ENCODE measurements at places on chromosomes 6 and 20. TPM values are rescaled to one million over a fixed set of nuclear protein-coding genes. Genes with fewer than 3 reads are reported as not detected.
A peak's percentile ranks its signal among the peaks of the same experiment; 100 is the strongest.

DNA sequence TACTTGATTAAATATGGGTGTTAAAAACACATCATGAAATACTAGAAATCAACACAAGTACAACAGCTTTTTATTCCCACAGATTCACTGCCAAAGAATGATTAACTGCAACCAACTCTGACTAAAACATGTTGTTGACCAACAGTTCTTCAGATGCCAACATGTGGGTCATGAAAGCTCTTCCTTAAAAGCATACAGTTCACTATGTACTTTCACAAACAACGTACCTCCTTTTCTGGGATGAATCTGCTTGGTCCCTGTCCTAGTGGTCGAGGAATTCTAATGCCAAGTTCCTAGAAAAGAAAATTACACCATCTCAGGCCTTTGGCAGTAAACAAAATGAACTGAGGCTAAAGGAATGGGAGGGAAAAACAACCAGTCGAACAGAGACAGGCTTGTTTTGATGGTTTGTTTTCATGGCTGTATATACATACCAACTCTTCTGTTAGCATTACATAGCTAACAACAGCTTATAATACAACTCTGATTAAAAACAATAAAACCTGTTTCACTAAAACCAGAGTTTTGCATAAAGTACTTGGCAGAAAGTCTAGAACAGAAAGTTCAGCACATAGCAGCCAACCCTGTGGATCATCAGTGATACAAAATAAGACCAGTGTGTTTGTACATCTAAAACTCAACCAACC, 92.5 kb downstream of the SESN1 start:
- DNase-seq = no peak

DNA sequence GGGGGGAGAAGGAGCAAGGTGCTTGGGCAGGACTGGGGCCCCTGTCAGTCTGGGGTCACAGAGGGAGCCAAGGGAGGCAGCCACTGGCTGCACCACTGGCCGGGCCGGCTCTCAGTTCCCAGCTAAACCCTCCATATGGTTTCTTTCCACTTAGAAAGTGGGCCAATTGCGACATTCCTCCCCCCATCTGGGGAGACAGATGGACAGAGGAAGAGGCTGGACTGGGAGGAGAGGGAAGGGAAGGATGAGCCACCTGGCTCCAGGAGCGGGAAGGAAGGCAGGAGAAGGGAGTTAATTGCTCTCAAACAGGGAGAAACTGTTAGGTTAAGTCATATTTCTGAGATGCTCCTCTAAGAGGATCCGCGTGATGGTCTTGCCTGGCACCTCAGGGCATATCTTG, 82.2 kb downstream of the GRM4 start:
- DNase-seq = no peak

PRDM13 gene
- total RNA-seq = 0.10 TPM

ZBP1 gene
- total RNA-seq = 0.68 TPM

DNA sequence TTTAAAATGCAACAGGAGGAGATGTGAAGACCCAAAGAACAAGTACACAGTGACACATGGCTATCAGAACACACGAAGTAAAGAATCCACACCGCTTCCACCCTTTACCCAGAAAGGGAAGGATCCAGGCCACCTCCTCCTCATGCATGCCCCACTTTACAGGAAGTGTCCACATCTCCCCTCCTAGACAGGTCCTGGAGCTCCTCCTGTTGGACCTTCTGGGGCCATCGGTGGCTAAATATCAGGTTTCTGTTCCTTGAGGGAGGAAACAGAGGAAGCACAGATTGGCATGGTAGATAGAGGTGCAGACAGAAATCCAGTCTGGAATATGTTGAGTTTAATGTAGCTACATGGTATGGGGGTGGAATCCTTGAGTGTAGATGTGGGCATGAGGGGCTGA, 10.9 kb downstream of the NINL start:
- no peak for DNase-seq

DNA sequence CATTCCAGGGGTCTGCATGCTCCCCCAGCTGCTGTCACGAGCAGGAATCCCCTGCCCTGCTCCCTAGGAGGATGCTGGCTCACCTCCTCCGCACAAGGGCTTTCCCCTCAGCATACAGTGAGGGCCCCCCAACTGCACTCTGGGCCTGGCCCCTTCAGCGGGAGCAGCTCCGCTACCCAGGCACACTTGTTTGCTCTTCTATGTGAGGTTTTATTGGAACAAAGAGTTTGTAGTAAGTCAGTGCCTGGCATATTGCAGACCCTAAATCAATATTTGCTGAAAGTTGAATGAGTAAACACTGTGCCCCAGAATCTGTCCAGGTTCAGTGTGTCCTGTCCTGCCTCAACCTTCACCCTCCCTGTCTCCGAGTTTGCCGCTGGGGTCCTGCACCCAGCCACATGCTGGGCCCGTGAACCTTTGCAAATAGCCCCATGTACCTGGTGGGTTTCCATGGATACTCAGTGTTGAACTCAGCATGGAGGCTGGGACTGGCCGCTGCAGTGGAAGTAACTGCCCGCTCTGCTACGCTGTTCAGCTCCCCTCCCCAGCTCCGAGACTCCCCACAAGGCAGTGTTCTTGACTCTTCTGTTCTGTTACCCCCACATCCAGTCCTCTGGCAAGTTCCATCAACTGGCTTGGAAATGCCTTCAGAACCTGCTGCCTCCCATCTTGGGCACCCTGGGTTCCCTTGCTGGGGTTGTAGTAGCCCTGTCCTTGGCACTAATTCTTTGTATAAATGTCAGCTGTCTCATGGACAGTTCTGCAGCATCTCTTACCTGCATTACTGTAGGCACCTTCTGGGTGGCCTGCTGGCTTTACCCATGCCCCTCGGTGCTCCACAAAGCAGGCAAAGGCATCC, 15.7 kb downstream of the SLC22A1 start:
- DNase-seq = no peak

DNA sequence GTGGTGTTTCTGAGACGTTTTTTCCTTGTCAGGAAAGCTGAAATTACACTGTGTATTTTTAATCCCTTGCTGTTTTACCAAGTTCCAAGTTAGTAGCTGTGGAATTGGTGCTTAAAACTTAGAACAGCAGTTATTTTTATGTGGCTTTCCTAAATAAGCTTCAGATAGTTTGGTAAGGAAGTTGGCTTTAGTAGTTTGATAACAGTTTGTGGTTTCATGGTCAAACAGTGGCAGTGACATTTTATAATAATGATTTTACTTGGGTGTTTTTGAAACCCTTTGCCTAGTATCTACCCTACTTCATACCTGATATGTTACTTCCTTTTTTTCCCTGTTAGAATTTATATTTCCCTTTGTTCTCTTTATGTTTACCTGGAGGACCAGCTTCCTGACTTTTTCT, 164.9 kb downstream of the JARID2 start:
- DNase-seq = no peak

DNA sequence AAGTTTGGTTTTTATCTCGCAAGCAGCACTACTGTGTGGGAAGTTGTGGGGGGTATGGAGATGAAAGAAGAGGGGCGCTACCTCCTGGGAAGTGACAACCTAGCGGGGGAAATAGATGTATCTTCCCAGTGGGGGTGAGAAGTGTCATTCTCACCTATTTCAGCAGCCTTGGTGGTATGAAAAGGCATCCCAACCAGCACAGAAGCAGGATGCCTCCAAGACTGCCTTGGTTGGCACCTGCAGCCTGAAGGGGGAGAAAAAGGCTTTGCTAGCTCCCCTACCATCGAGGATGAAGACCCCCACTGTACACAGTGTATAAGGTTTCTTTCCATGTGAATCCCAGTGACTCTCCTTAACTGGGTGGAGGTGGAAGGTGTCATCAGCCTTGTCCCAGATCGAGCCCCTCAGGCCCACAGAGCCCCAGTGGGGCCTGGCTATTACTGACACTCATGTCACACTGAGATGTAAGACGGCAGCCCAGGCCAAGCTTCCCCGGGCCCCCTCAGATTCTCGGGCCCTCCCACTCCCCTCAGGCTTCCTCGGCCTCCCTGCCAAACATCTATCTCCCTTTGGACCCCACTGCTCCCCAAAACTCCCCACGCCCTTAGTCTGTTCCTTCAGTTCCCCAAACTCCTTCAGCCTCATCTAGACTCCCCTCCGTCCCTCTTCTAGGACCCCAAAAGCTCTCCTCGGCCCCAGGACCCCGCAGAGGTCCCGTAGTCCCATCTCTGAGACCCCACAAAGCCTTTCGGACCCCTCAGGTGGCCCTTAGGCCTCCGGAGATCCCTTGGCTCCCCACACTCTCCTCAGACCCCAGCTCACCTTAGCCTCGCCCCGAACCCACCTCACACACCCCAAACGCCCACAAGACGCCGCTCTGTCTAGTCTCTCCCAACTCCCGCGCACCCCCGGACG, 688 bp downstream of the COMMD7 start:
- DNase-seq = peak; percentile 15

PLN gene
- total RNA-seq = not detected

TFAP2D gene
- not detected for total RNA-seq

DNA sequence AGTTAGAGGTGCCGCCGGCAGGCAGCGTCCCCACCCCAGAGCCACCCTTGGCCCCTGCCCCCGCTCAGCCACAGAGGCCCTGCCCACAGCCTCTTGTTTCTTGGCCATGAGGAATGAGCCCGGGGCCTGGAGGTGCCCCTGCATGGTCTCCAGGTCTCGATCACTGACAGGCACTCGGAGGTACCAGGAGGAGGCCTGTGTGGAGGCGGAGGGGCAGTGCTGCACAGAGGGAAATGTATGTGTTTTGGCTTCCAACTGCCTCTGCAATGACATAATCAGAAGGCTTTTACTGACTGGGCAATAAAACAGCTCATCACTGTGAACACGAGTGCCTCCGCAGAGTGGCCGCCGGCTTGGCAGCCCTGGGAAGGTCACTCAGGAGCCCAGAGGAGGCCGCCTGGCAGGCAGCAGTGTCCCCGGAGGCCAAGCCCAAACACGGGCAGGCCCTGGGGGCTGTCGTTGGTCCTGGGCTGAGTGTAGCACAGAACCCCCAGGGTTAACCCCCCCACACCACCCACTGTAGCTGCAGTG, 61.1 kb upstream of the GATA5 start:
- DNase-seq = no peak

TPBG gene
- not detected for total RNA-seq

DNA sequence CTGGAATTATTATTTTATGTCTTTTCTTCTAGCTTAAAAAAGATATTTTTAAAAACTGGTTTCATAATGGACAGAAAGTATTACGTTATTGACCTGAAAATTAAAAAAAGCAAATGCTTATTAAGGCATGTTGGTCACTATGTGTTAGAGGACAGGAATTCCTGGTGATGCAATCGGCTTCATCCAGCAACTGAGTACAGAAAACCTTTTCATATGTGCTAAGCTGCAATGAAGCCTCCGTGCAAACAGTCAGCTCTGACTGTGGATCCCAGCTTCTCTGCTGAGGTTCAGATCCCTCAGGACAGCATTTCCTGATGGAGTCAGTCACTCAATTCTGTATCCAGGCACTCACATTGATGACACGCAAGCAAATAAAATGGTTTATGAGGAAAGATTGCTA, 22.7 kb upstream of the BMP2 start:
- DNase-seq = no peak

DNA sequence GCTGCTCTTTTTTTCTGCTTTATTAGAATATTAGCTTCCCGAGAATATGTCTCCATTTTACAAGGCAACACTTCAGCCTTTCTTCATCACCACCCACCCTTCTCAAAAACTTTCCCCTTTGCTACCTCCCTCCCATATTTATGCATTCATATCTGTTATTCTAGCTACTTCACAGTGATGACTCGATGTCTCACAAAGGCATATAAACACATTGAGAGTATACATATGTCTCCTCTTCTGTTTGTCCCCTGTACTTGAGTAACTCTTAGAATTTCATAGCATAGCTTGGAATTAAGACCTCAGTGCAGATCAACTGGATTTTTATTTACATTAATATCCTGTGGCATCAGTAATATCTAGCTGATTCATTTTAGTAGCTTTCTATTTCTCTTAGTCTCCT, 6.5 kb downstream of the RNF144B start:
- no peak for DNase-seq

DNA sequence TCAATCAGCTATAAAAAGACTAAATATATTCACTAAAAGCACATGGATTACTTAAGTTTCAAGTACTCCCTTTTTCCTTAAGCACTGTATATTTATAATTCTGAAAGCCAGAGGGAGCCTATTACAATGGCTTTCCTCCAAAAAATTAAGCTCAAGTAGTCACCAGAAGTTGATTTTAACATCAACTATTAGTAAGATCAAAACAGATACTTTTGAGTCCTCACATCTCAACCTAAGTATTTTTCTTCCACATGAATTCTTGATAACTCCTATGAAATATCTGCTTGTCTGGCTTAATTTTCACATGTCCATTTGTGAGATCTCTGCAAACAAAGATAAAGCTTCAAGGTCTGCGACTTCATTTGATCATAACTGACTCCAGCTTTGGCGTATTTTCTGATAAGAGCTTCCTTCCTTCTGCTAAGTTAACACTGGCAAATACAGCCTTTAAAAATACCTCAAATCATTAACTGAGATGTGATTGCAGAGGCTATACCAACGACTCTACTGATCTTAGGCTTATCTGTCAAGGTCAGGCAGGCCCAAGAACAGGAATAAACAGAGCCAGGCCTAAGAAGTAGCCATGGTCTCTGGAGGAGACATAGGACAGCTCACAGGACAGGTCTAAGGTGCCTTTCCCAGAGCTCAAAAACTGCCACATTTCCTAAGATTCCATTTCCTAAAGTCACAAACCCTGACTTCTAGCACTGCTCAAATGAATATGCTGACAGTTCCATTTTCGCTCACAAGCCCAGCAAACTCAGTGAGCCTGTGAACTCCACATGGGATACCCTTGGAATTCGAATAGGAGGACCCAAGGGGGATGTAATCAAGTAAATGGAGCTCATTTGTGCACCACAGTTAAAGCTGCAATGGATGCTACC, 10.0 kb downstream of the SNX5 start:
- DNase-seq = no peak

DNA sequence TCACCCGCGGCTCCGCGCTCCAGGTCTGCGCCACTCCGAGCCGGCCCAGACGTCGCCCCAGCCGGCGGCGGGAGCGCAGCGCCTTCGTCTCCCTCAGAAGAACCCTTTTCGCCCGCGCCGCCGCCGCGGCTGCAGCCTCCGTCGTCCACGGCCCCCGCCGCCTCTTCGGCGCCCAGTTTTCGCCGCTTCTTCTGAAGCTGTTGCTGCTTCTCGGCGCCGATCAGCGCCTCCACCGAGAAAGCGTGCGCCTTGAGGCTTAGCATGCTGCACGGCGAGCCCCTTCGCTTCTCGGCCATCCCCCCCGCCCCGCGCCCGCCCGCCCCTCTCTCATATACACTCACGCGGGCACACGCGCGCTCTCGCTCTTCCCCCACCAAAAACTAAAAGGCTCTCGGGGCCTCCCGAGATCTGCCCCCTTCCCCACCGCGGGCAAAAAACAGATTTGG, 489 bp downstream of the TBX18 start:
- no peak for DNase-seq

SEMG1 gene
- not detected for total RNA-seq

- DNase-seq = no peak
Measured at GRCh38 chr20:22099348-22099747, 393.9 kb downstream of the PAX1 start.

DNA sequence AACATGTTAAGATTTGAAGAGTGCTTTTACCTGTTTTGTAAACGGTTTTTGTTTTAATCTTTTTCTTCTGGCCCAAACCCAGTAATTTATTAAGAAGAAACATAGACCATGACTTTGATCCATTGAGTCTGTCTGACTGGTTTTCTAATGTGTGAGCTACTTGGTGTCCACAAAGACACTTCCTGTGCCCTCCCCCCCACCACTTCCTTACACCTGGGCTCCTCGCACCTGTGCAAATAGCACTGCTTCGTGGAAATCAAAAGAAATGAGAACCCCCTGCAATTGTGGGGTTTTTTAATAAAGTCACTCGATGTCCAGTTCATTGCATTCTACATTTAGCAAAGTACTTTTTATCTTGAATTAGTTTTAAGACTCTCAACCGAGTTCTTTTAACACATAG, 65.5 kb downstream of the SMOC2 start:
- DNase-seq = no peak

SAMD5 gene
- total RNA-seq = not detected

All from activated naive CD8-positive, alpha-beta T cell treated with anti-CD3 and anti-CD28 coated beads for 36 hours (primary cell).